Activated T-helper 1 cell treated with Interleukin-2 at 50 U/mL for 16 hours (primary cell): ENCODE measurements at places on chromosomes 12 and 14.

DNA sequence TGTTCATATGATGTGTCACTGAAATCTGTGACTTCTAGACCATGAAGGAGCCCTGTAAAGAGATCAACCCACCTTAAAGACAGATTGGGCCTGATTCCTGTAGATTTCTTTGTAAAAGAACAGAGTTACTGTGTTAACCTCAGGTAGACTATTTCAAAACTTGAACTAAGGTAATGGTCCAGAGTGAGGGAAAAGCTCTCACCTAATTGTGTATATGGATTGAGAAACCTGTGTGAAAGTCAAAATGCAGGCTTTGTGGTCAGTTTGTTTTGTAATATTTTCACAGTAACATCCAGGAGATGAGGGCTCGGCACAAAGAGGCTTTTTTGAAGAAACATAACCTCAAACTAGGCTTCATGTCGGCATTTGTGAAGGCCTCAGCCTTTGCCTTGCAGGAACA is 16.4 kb downstream of the DLST start:
- no peak for DNase-seq

- DNase-seq: no peak
Observed at GRCh38 chr12:70190262-70191010, 52.8 kb upstream of the CNOT2 start.

GRCh38 chr12:71752891-71753290 is 1.8 kb upstream of the RAB21 start:
- no peak for DNase-seq

DNA sequence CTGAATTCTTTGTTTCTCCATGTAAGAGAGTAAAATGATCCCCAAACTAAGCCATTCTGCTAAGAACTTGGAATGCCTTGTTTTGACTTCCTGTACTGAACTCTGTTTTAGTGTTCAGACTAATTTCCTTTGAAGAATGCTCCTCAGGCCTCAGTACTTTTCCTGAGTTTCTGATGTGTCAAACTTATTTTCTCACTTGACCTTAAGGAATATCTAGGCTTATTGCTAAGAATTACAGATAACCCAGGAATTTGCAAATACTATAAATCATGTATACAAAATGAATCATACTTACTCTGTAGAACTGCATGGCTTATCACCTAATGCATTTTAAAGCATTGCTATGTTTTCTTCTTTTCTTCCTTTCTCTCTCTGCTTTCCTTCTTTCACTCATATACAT is 93.1 kb upstream of the PKP2 start:
- no peak for DNase-seq

- DNase-seq: no peak
Observed at GRCh38 chr14:84162633-84163032, 1367.3 kb upstream of the FLRT2 start.

DNA sequence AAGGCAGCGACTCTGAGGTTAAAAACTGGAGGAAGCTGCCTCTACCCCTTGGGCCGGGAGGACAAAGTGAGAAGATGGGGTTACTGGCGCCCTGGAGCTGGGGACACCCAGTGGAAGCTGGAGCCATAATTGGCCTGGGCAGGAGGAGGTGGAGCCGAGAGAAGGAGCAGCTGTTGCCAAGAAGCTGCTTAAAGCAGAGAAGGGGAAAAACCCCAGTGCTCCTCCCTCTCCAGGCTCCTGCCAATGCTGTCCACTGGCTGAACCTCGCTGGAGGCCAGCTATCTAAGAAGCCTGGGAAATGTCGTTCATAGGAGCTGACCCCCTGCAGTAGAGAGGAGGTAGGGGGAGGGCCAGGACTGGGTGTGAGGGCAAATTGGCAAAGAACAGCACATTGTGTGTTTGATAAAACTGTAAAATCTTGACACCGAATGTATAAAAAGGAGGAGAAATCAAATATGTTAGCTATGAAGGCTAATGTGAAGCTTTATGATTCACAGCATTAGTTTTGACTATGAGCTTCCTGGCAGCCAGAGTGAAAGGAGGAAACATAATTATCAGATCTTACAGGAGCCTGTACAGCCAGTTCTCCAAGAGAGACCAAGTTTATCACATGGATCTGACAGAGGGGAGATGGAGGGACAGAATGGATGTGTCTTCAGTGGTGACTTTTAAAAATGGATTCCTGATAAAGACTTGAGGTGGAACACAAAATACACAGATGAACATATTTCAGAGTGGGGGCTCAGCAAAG is 9.5 kb downstream of the HHIPL1 start:
- no peak for DNase-seq

DNA sequence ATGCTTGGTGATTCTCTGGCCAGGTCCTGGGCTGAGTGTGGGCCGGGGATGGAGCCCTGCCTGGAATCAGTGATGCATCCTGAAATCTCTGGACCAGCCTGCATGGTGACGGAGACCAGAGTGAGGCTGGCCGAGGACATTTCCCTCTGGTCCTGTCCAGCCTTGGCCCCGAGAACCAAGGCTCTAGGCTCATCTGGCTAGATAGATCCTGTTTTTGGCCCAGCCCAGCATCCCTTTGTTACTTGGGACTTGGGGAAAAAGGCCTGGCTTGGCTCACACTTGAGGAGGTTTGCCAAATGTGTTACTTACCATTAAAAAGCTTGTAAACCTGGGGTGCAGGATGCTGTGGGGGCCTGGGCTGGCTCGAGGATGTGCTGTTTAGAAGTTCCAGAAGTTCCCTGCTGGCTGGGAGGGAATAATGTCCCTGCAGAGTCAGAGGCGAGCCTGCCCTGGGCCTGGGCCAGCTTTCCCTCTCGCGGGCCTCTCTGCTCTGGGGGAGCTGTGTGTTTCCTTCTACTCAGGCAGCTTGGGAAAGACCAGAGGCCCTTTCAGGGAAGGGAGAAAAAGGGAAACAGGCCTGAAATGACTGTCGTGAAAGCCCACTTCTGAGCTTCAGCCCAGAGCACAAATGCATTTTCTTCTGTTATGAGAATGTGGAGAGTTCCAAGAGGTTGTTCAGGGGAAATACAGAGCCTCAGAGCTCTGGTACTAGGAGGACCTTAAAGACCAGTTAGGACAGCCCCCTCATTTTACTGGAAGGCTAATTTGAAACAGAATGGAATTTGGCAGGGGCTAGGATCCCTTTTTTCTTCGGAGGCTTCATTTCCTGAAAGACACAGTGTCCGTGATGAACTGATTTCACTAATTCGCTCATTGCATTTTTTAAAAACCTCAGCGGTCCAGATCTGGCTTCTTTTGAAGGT is 47.2 kb upstream of the CTDSP2 start:
- DNase-seq: no peak

DNA sequence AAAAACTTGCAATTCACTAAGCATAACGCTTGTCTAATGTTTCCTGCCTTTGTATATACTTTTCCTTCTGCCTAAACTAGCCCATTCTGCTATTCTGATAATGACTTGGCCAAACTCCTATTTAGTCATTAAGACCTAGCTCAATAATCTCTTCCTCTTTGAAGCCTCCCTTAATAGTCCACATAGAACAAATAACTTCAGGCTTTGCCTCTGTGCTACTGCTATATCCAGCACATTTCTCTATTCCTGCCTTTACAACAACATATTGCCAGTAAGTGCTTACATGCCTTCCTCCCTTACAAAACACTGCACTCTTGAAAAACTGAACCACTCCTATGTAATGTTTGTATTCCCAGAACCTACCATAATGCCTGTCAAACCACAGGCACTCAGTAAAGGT is 13.8 kb downstream of the PRICKLE1 start:
- no peak for DNase-seq

- no peak for DNase-seq
Observed at GRCh38 chr12:102993537-102993936, 36.1 kb downstream of the ASCL1 start.

- no peak for DNase-seq
Observed at GRCh38 chr12:59396519-59396918, 199.3 kb upstream of the SLC16A7 start.

- DNase-seq: no peak
Observed at GRCh38 chr14:55446833-55447232, 6.4 kb upstream of the TBPL2 start.

DNA sequence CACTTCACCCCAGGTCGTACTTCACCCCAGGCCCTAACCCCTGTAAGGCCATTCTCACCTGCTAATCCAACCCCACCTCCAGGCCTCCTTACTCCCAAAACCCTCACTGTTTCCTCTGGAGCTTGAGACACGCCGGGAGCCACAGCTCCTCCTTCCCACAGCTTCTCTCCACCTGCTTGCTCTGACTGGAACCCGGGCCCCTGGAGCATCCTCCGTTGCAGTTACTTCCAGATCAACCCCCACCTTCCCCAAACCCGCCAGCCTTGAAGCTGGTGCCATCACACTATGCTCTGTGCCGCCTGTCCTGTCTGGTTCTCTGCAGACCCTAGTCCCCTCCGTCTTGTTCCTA is 34.6 kb upstream of the PPP2R5C start:
- no peak for DNase-seq

DNA sequence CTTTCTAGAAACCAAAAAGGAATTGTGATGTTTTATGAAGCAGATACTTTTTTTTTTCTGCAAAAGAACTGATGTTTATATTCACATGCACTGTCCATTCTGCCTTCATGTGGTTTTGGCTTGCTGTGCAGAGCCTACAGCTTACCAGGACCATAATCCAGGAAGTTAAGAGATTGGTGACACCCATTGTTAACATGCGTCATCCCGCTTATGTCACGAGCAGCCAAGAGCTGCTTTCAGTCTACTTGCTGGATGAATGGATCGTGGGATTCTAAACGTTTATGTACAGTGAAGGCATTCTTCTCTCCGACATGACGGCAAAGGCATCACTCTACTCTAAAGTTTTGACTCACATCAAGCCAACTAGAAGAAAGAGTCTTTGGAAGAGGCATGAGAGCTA is 76.6 kb downstream of the PAX9 start:
- DNase-seq: no peak

DNA sequence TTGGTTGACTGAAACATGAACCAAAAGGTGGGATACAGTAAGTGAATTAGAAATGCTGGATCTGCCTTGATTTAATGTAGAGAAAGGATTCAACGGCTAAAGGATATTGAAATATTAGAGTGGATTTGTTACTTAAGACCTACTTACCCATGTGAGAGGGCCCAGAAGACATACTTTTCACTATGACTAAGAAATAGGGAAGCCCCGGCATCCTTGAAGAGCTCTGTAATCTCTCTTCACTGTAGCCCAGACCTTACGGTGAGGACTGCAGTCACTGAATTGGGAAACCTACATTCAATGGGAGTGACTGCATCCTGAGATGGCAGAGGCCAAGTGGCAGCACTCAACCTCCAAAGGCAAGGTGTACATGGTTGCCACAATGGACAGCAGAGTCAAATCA is 52.5 kb downstream of the KANSL2 start:
- DNase-seq: no peak

DNA sequence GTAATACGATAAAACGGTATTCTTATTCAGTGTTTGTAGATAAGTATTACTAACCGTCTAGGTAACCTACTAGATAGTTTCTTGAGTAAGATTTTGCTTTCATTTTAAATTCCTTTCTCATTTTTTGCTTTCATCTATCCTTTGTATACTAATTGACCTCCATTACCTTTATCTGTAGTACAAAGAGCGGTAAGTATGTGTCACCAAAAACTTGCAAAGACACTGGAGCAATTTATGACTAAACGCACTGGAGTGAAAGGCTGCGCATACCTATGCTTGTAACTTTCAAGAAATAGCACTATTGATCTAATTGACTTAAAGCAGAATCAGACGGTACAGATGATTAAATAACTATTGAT is 1.7 kb downstream of the ARHGAP5 start:
- no peak for DNase-seq

DNA sequence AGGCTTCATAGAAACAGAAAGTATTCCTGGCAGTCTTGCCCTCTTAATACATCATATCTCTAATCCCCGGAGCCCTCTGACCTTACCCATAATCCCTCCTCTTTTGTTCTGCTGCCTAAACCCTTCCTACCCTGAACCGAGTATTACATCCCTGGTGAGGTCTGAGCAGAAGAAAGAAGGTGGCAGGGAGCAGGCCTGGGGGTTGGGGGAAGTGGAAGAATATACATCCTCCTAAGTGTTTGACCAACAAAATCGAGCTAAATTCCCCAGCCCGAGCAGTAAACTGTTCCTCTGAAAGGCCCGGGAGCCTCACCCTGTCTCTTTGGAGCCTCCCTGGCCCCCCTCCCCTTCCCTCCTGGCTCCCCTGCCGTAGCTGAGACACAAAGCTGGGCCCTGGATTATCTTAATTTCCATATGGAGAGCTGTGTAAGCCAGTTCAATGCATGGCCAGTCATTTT is 192.6 kb upstream of the LHX5 start:
- no peak for DNase-seq

DNA sequence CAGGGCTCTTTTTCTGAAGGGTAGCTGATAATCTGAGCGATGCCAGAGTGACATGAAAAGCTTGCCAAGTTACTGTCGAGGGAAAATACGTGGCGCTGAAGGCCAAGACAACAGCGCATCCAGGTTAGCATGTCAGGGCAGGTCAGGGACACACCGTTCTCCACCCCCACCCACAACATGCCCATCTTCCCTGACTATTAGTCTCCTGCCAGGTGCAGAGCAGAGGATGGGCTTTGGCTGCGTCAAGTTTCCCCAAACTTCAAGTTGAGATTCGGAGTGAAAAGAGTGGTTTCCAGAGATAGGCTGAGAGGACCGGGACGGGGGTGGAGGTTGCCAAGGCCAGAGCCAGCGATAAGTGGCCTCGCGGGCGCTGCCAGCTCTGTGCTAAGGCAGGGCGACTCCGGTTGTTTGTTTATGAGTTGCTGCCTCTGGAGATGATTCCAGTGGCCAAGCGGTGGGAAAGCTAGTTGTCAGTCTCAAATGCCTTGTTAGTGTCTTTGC is 1.7 kb downstream of the TRHDE start:
- DNase-seq: no peak

DNA sequence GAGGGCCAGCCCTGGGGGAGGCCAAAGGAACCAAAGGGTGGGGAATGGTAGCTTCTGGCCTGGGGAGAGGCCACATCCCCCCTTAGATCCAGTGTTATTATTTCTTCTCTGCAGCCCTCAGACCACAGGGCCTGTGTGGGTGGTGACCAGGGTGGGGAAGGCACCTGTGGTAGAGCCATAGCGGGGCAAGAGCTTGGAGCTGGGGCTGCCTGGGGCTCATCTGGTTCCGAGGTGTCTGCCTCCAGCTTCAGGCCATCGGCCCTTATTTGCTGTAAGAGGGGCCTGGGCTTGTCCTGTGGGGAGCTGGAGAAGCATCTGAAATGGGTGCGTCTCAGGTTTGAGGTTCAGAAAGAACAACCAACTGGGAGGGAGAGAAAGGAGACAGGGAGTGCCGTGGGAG is 2.1 kb upstream of the B3GNT4 start:
- no peak for DNase-seq

- DNase-seq: no peak
Observed at GRCh38 chr14:32984241-32984930, 45.7 kb downstream of the NPAS3 start.

DNA sequence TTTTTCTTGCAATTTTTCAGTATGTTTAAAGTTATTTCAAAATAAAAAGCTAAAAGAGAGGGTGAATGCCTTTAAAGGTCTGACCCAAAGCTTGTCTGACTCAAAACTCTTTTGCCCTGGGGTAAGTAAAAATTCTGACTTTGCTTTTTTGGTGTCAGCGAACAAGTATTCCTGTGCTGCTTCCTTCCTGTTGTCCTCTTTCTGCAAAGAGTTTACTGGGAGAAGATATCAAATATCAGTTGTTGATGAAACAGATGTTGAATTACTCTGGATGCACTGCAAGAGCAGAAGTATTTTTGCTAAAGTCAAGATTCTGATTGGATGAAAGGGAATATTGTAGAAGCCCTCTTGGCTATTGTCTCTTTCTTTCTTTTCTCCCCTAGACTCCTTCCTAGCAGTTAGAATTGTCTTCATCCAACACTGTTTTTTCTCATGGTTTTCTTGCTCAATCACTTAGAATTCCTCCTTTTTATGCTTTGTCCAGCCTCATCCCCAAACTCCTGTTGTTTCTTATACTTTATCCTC is 62.0 kb downstream of the DACT1 start:
- DNase-seq: no peak
